ENCODE measurements at places on chromosomes 6 and 20.

- no peaks in the 10 kb centered on the region for H3K4me1 ChIP-seq
- no peak overlapping the region for H3K4me3 ChIP-seq
- no peaks in the 10 kb centered on the region for H3K36me3 ChIP-seq
Observed at GRCh38 chr6:125454351-125454750, 152.6 kb upstream of the HDDC2 start.

GRCh38 chr6:152232501-152233151, 404.5 kb downstream of the SYNE1 start:
- DNase-seq, result no peak
- no peaks in the 10 kb centered on the region for H3K27me3 ChIP-seq
- H3K4me3 ChIP-seq, result no peak overlapping the region
- H3K27ac ChIP-seq, result peak overlapping the region; percentile 65
- H3K36me3 ChIP-seq, result peaks cover 41% of the 10 kb centered on the region
- H3K4me1 ChIP-seq, result peaks cover 11% of the 10 kb centered on the region

DNA sequence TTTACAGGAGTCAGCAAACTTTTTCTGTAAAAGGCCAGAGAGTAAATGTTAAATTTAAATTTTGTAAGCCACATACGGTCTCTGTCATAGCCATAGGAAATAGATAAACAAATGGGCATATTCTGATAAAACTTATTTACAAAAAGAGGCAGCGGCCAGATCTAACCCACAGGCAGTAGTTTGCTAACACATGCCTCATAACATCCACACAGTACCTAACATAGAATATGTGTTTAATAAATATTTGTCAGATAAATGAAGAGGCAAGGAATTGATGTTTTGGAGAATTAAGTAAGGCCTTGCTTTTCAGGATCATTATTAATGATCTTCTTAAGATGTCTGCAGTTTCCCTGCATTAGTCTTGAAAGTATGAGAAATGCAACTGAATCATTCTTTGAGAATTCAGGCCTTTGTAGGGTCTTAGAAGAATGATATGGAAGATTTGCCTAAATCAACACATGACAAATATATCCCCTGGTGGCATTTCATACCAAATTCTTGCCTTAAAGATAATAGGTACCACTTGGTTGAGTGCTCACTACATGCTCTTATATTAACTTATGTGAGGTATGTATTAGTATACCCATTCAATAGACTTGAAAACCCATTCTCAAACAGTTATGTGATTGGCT, 39.3 kb upstream of the TRAM2 start:
- H3K36me3 ChIP-seq, result no peaks in the 10 kb centered on the region
- H3K4me3 ChIP-seq, result no peak overlapping the region
- no peaks in the 10 kb centered on the region for H3K27me3 ChIP-seq
- H3K27ac ChIP-seq, result peak overlapping the region; percentile 23
- no peak for DNase-seq
- H3K4me1 ChIP-seq, result peaks cover 57% of the 10 kb centered on the region

DNA sequence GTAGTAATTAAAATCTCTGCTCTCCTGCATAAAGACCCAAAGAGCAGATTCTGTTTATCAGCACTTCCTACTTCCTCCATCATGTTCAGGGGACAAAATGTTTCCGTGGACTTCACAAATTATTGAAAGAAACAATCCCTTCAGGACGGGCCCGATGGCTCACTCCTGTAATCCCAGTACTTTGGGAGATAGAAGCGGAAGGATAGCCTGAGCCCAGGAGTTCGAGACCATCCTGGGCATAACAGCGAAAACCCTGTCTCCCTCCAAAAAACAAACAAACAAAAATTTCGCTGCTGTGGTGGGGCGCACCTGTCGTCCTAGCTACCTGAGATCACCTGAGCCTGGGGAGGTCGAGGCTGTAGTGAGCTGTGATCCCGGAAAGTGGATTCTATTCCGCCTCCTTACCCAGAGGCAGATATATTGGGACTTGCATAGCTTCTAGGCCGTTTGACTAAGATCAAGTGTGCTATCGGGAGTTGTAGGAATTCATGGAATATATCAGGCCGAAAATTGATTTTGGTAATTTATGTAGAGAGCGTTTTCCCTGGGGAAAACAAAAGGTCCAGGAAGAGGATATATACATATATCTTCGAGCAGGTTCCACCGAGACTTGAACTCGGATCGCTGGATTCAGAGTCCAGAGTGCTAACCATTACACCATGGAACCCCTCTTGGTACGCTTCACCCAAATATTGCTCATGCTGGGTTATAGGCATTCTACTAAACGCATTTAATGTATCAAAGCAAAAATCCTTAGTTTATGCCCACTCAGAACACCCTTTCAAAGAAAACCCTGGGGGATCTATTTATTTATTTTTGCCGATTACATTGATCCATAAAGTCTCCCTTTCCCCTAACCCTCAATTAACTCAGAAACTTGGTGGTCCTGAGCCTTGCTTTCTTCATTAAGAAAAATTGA, 74.5 kb upstream of the ZNF184 start:
- no peaks in the 10 kb centered on the region for H3K4me1 ChIP-seq
- no peaks in the 10 kb centered on the region for H3K36me3 ChIP-seq
- no peaks in the 10 kb centered on the region for H3K27me3 ChIP-seq
- DNase-seq, result peak; percentile 44
- peak overlapping the region; percentile 4 for H3K4me3 ChIP-seq
- no peak overlapping the region for H3K27ac ChIP-seq

All from SJSA1 (cell line).